ENCODE measurements at places on chromosomes 4 and X.

GRCh38 chrX:38627683-38628082 lies 66.3 kb downstream of the TSPAN7 start:
- no peak for DNase-seq

- DNase-seq: no peak
Measured at GRCh38 chrX:154804957-154805695, at the start of gene MPP1. MPP1 (minus strand) TSS chrX:154805485; CDS start chrX:154805373, 112 bp downstream.

- no peak for DNase-seq
Measured at GRCh38 chr4:154506253-154506652, 14.7 kb upstream of the DCHS2 start.

- no peak for DNase-seq
Measured at GRCh38 chrX:142156567-142156966, 48.5 kb downstream of the MAGEC2 start.

DNA sequence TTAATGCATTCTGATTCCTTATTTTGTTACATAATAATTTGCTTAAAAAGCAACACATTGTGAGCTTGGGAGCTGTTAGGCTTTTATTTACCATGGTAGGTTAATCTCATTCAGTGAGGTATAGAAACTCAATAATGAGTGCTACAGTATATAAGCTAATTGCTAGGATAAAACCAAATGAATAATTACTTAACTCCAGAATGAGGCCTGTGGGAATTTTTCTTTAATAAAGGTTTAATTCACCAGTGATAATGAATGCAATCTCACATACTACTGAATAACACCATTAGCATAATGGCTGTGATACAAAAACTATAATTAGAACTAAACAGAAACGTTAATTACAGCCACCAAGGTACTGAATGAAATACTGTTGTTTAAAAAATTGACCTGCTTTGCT lies 326.3 kb downstream of the IQCM start:
- DNase-seq: no peak

- DNase-seq: no peak
Measured at GRCh38 chrX:107718156-107718621, 57.4 kb downstream of the TSC22D3 start.
